ENCODE measurements at places on chromosomes 1 and 21.

DNA sequence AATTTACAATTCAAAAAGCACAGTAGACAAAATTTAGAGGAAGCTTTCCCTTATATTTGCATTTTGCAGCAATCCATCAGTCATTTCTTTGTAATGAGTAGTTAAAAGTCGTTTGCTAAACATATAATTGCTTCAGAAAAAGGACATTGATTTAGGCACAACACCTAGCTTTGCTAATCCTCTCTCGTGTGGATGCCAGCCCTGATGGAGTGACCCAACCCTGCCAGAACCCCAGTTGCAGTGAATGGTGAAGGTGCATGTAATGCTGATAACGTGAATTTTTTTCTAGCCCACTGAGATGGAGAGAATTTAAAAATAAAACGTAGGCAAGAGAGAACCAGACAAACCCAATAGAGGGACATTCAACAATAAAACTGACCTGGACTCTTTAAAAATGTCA lies 263.4 kb downstream of the GRIK1 start:
- DNase-seq: no peak

DNA sequence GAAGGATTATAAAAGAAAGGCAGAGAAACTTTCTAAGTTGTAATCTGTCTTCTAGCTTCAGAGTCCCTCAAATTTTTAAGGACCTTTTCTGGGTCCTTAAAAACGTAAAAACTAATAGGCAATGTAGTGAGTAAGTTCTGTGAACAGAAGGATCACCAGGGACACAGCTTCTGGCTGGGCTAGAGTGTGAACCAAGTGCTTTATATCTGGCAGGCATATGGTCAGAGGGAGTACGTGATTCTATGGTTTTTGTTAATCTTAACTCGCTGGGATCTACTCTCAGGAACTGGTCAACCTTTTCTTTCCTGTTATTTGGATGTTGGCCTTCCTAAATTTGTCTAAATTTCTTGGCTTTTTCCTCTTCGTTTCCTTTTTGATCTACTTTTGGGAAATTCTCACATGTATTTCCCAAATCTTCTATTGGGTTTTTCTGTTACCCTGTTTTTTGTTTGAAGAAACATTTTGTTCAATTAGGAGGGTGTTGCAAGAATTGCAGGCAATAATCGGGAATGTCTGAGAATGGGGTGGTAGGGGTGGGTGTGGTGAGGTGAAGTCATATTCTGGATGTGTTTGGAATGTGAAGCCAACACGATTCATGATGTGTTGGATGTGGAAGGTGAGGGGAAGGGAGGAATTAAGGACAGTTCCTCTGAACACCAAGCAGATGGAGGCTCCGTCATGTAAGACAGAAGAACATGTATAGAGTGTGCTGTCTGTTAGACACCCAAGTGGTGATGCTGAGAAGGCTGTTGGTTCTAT lies 193.2 kb downstream of the FMN2 start:
- no peak for DNase-seq

GRCh38 chr1:167472752-167473521 lies 45.4 kb downstream of the CD247 start:
- DNase-seq: no peak

- DNase-seq: no peak
Measured at GRCh38 chr1:3716351-3716750, 35.9 kb upstream of the CCDC27 start.

DNA sequence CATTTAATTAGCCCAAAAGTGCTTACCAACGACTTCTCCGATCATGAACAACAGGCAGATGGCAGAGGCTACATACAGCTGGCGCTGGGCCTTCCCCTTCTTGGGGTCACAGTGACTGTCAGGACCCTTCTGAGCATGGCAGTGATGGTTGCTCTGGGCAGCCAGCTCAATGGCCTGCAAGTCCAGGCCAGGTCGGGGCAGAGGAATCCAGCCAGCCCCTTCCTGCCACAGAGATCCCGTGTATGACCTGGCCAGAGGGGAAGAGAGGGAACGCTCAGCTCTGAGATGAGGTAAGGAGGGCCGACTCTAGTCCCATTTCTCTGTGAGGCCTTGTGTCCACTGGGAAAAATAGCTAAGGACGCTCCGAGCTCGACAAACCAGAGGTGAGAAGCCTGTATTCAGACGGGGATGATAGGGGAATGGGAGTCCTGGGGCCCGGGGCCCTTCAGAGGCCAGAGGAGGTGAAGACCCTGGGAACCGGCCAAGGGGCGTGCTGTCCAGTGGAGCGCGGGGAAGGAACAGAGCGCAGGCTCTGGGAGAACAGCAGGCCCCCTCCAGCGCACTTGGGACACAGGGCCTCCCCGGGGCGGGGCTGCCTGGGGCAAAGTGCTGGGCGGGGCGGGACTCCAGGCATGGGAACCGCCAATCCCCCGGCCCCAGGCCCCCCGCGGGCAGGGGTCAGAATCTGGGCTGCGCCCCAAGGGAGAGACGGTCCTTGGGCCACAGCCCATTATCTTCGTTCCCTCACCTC lies 772 bp downstream of the SLC30A2 start:
- no peak for DNase-seq

DNA sequence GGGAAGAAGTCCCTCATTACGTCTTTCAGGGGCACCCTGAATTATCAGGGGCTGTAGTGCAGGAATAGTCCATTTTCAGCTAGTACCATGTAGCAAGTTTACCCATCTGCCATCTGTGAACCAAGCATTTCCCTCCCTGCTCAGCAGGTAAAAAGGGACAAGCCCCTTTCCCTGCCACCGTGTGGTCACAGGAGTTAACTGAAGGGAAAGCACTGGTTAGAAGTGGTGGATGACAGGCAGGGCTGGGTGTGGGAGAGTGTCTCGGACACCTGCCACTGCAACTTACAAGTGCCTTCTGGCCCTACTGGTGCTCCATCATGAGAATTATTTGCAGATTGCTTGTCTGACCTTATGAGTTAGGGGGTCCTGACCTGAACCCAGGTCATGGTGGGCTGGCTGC lies 32.0 kb upstream of the IGSF5 start:
- DNase-seq: no peak

DNA sequence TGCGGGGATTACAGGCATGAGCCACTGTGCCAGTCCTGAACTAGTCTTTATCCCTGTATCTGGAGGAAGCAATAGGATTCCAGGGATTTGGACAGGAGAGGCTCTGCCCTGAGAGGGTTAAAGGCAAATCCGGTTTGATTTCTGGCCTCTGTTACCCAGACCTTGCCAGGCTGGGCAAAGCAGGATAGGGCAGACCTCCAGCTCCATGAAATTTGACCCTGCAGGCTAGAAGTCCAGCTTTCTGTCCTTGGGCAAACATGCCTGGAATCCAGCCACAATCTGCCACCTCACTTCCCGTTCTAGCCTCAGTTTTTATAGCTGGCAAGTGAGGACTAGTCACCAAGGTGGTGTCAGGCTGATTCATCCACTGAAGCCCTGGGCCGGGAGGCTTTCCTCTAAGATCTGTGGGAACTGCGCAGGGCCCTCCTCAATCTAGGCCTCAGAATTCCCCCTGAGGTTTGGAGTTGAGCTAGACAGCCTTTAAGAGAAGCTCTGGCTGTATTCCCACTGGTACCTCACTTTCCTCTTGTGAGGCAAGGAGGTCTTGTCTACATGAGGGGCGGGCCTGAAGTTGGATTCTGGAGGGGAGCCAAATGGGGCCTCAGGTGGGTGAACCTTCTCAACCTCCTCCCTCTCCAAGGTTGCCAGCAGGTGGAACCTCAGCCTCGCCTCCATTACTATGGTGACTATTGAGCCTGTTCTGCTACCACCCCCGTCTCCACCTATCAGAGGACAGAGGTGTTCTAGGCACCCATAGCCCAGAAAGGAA lies 7.0 kb upstream of the P3R3URF start:
- no peak for DNase-seq

DNA sequence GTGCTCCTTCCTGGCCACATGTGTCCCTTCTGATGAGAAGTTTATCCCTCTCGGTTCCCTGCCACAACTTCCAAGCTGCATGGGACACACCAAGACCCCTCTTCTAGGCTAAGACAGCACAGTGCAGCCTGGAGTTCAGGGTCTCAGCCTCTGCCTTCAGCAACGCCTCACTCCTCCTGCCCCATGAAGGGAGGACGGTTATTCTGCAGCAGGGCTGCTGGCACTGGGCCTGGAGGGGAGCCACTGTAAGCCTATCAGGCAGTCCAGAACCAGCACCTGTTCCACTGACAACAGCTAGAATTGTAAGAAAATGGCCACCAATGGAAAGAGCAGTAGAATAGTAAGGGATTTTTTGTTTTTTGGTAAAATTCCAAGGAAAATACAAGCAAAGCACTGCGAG lies 72.3 kb downstream of the GALNT2 start:
- DNase-seq: no peak

DNA sequence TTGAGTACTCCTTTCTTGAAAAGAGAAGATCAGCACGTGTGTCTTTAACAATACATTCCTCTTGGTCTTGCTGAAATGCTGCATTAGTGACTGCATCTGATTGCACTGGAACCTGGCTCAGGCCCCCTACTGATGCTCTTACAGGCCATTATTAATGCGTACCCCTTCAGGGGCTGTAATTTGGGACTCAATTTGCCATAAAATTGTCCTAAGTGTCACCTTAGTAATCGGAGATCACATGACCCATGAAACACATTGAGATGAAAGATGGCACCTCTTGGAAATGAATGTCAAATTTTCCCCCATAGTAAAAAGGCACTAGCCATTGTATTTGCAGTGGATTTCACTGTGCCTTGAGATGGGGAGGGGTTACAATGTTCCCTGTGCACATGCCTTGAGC lies 563.3 kb downstream of the KIF26B start:
- DNase-seq: no peak

GRCh38 chr1:248810000-248810726 lies 15.6 kb downstream of the SH3BP5L start:
- DNase-seq: no peak

- DNase-seq: no peak
Measured at GRCh38 chr1:30886710-30887428, 21.7 kb downstream of the SDC3 start.

GRCh38 chr1:46812996-46813857 lies 14.4 kb downstream of the CYP4B1 start:
- DNase-seq: no peak

DNA sequence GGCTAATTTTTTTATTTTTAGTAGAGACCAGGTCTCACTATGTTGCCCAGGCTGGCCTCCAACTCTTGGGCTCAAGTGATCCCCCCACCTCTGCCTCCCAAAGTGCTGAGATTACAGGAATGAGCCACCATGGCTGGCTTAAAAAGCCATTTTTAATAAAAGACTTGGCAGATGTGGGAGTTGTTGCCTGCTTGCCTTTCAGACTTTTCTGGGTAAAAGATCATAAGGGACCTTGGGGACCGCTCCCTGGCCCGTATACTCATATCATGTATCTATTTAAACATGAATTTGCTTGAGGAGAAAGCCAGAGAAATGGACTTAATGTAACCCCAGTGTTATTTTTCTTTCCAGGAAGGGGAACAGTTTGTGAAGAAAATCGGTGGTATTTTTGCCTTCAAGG lies 23.4 kb upstream of the PODN start:
- no peak for DNase-seq

GRCh38 chr1:112470966-112471365 lies 37.8 kb upstream of the WNT2B start:
- DNase-seq: no peak

GRCh38 chr1:20521960-20522861 lies 14.3 kb upstream of the MUL1 start:
- DNase-seq: no peak

- no peak for DNase-seq
Measured at GRCh38 chr1:206589206-206589605, 23.1 kb downstream of the EIF2D start.

- no peak for DNase-seq
Measured at GRCh38 chr1:211236633-211237320, 22.4 kb upstream of the RCOR3 start.

DNA sequence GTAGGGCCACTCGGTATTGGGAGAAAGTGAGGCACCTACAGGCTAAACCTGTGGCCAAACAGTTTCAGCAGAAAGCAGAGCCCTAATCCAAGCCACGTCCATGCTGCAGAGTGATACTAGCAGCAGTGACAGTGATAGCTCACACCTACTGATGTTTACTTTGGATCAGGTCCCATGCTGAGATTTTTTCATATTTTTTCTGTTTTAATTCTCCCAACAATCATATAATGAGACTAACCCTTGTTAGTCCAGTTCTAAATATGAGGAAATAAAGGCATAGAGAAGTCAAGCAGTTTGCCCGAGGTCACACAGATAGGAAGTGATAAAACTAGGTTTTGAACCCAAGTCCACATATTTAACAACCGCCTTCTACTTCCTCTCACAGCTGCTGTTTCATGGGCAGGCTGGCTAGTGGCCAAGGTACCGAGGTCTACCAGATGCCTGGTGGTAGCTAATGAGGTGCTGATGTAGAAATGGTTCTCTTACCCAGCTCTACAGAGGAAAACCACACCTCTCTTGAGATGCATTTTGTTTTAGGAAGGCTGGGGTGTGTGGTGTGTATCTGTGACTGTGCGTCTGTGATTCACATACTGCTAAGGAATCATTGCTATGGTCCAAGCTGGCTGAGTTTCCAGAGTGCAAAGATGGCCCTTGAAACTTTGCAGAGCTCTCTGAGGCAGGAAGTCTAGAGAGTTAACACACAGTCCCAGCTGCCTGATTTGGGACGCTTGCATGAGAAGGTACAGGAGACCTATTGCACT lies 80.3 kb upstream of the ARTN start:
- DNase-seq: no peak

GRCh38 chr1:47727051-47727696 lies 270.0 kb downstream of the TRABD2B start:
- DNase-seq: no peak

DNA sequence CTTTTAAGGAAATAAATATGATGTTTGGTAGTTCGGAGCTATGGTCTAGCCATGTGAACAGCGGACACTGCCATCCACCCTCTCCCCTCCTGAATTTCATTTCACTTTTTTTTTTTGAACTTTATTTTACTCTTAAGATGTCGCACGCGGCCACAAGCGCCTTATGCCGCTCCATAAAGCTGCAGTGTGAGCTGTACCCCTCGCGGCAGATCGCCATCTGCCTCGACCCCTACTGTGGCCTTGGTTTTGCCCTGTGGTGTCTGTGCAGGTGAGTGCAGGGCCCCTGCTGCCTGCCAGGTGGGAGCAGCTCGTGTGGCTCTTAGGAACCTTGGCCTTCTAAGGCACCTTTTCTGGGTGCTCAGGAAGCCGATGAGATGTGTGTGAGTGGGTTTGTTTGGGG lies 48.1 kb downstream of the S100B start:
- no peak for DNase-seq

GRCh38 chr1:41158147-41158875 lies 83.8 kb downstream of the SCMH1 start:
- no peak for DNase-seq

GRCh38 chr21:34065027-34065426 lies 8.4 kb upstream of the MRPS6 start:
- no peak for DNase-seq

GRCh38 chr21:27224169-27224568 lies 257.3 kb upstream of the ADAMTS5 start:
- DNase-seq: no peak

DNA sequence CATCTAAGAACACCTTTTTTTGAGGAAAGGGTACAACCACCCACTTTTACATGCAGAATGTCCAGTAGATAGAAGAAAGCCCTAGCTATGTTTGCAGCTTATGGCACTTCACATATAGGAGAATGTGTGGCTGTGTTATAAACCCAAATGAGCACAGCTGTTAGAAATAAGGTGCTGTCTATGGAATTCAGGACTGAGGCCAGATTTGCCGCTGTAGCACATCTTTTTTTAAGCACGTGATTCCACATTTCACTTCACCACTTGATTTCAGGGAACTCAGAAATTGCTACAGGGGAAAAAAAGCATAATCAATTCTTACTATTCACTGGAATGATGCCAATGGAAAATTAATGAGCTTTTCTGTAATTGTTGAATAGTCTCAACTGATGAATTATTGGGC lies 147.2 kb upstream of the ADAMTS5 start:
- no peak for DNase-seq
